ENCODE measurements at places on chromosomes 7 and 10.

- no peak for DNase-seq
Observed at GRCh38 chr10:121851786-121852185, 76.0 kb downstream of the ATE1 start.

- DNase-seq: no peak
Observed at GRCh38 chr7:135147341-135147898, 452 bp upstream of the TMEM140 start.

DNA sequence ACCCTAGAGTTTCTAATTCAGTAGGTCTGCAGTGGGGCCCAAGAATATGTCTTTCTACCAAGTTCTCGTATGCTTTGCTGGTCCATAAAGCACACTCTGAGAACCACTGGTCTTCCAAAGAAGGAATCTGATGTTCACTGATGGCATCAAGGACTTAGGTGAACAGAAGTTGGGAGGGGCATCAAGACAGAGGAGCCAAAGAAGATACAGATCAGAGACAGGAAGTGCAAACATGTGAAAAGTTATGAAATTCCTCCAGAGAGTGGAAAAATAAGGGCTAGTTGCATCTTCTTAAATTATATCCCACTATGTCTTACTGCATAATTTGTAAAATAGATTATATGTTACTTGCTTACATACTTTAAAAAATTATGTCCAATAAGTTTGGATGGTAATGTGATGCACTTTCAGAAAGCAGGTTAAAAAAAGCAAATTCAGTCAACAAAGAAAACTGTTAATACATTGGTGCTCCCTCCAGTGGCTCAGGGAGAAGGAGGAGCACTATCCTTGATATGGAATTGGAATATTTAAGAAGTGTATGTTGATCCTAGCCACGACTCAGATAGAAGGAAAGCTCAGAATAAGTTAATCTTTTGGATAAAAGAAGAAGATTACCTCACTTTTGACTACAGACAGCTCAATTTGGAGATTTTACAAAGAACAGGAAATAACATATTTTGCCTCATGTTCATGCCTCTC lies 35.8 kb downstream of the CREB3L2 start:
- DNase-seq: no peak

- no peak for DNase-seq
Observed at GRCh38 chr10:23419655-23420329, 19.1 kb upstream of the OTUD1 start.

GRCh38 chr10:44253769-44254462 lies 131.0 kb downstream of the CXCL12 start:
- no peak for DNase-seq

DNA sequence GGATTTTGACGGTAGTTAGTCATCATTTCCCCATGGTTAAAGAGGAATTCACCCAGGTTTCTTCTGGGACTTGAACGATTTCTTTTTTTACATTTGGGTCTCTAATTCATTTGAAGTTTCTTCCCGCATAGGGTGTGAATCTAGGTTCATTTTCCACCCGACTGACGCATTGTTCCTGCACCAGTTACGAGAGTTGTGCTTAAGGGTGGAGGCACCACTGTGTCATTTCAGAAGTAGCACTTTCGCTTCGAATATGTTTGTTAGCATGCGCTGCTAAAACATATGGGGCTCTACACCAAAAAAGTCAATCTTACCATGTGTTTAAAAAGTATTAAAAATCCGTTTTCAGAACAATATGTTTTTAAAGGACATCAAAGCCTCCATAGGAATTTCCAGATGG lies 140.3 kb downstream of the VIPR2 start:
- no peak for DNase-seq

- DNase-seq: no peak
Observed at GRCh38 chr7:29811586-29811985, 5.3 kb downstream of the WIPF3 start.

- no peak for DNase-seq
Observed at GRCh38 chr10:6843894-6844650, 264.0 kb upstream of the PRKCQ start.

DNA sequence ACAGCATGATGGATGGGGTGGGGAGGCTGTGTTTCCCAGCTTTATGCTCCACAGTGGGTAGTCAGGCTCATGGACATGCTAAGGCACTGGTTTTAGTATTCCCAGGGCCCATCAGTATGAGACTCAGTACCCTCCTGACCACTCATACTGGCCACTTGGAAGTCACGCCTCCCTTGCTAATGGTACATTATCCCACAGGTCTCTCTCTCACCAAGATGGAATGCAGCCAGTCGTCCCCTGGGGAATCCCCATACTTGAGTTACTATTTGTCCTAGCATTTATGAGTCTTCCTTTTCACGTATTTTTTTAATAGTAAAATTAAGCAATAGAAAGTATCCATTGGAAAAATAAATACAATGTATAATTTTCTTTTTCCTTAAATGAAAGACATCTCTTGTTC lies 80.6 kb upstream of the TBX20 start:
- DNase-seq: no peak

DNA sequence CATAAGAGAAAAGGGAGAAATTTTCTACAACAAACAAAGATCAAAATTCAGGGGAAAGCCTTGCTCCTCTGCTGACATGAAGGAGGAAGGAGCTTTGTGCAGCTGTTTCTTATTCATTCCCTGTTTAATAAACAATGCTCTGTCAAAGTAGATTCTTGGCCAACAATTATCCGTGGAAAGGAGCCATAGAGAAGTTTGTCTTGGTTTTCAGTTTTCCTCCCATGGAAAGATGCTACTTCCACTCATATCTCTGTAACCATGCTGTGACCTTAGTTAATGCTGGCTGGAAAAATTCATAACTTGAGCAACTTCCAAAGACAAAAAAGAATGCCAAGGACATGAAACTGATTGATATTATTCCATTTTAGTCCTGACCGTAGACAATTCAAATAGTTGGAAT lies 8.1 kb downstream of the DDC start:
- no peak for DNase-seq

DNA sequence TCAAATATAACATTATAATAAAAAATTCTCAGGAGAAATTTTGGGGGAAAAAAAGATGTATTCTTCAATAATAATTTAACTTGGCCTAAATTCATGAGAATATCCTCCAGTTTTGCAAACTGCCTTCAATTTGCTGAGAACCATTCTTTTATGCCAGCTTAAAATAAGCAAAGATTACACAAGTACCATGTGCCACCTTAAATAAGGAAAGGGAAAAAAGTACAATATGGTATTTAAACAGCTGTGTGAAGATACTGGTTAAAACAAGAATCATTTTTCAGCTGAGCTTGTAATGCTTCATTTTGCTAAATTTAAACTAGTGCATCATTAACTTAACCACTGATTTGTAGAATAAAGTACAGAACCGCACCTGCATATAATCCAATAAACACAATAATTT lies 217.8 kb downstream of the LRRN3 start:
- no peak for DNase-seq

DNA sequence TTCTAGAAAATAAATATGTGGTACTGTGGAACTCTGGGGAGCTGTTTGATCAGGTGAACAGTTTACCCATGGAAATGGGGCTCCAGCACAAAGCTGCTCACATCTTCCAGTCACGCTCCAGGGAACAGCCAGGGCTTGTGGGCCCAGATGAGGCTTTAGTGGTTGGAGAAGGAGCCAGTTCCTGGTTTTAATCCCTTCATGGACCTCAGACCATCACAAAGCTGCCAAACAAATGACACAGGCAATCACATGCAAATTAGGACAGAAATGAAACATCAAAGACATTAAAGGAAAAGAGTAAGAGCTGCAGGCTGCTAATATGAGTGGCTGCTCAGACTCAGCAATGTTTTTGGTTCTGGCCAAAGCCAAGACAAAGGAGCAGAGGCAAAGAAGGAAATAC lies 2.2 kb upstream of the ATP6V0E2 start:
- no peak for DNase-seq

DNA sequence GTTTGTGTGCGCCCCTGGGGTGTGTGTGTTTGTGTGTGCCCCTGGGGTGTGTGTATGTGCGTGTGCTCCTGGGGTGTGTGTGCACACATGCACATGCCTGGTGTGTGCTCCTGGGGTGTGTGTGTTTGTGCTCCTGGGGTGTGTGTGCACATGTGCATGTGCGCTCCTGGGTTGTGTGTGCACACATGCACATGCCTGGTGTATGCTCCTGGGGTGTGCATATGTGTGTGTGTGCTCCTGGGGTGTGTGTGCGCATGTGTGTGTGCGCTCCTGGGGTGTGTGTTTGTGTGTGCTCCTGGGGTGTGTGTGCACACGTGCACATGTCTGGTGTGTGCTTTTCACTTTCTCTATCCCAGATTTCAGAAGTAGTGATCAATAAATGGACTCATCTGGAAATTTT lies 321.0 kb downstream of the WDR37 start:
- DNase-seq: no peak

DNA sequence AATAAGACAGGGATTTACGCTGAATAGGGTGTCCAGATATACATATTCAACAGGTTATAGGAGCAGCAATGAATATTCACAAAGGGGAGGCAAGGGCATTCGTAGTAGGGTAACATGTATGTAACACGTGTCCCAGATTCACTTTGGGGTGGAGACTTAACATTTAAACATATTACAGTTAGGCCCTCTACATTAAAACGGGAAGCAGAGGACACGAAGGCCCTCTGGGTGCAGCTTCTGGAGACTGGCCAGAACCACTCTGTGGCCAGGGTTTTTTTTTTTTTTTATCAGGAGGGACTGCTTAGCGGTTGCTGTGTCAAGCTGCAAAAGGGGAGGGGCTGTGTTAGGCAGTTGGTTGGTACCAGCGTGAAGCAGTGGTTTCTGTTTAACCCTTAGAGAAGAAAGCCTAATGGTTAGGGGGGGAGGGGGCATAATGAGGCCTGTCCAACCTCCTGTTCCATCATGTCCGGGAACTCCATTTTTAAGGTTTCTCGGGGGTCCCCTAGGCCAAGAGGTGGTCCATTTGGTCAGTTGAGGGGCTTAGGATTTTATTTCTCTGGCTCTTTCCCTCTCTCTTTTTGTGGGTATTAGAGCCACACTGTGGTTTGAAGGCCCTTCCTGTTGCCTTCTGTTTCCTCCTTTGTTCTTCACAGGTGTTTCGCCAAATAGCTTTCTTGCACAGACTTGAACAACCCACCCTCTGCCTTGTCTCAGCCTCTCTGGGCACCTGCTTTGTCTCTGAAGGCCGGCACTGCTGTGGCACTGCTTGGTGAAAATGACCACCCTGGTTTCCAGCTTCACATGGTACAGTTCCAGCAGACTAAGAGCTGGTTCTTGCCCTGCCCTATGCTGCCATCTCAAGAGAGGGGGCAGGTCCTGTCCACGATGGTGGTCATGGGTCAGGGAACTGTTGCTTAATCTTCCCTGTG lies 26.4 kb downstream of the PRF1 start:
- no peak for DNase-seq

GRCh38 chr10:61097026-61097425 lies 153.0 kb upstream of the RHOBTB1 start:
- no peak for DNase-seq

GRCh38 chr10:772227-772637 lies 82.8 kb upstream of the DIP2C start:
- DNase-seq: no peak

- no peak for DNase-seq
Observed at GRCh38 chr10:126634911-126635310, 35.6 kb downstream of the C10orf90 start.

DNA sequence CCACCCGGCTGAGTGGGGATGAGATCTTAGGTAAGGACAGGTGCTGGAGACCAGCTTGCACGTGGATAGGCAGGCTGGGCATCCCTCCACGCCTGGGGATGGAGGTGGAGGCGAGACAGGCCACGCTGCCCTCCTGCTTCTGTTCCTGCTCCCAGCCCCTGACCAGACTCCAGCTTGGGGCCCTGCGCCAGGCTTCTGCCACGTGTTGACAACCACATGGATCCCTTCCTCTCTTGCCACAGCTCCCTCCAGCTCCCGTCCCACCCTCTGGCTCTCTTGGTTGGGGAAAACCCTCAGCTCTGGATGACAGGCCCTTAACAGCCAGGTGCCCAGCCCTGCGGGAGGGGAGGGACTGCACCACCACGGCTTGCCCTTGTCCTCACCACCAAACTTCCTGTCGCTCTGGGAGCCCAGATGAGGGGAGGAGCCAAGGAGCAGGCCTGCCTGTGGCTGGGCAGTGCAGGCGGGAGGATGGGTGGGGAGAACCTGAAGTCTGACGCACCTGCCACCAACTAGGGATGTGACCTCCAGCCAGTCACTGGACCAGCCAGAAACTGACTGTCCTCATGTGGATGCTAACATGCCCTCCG lies 36.0 kb downstream of the KCNH2 start:
- peak; percentile 46 for DNase-seq

GRCh38 chr10:86642021-86642420 lies 12.3 kb upstream of the OPN4 start:
- no peak for DNase-seq

DNA sequence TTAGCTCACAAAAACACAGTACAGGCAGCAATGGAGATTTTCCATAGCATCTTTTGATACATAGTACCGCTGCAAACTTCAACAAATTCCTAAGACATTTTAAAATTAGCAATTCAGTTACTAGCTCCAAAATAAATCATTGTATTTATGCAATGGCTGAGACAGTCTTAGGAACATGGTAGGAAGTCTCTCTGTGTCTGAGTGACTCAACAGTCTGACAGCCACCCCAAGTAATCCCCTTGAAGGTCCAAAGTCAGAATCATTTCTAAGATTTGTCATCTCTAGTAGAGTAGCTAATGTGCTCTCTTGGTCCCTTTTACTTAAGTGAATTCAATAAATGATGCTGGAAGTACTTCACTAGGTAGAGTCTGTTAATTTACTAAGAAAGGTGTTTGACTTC lies 93.8 kb upstream of the NOBOX start:
- no peak for DNase-seq

- no peak for DNase-seq
Observed at GRCh38 chr7:713139-713457, 13.4 kb upstream of the DNAAF5 start.

GRCh38 chr7:123367484-123368122 lies 166.8 kb downstream of the IQUB start:
- DNase-seq: no peak

- DNase-seq: no peak
Observed at GRCh38 chr10:6464862-6465430, 115.1 kb downstream of the PRKCQ start.

- DNase-seq: no peak
Observed at GRCh38 chr10:112639298-112639697, 192.3 kb downstream of the VTI1A start.

DNA sequence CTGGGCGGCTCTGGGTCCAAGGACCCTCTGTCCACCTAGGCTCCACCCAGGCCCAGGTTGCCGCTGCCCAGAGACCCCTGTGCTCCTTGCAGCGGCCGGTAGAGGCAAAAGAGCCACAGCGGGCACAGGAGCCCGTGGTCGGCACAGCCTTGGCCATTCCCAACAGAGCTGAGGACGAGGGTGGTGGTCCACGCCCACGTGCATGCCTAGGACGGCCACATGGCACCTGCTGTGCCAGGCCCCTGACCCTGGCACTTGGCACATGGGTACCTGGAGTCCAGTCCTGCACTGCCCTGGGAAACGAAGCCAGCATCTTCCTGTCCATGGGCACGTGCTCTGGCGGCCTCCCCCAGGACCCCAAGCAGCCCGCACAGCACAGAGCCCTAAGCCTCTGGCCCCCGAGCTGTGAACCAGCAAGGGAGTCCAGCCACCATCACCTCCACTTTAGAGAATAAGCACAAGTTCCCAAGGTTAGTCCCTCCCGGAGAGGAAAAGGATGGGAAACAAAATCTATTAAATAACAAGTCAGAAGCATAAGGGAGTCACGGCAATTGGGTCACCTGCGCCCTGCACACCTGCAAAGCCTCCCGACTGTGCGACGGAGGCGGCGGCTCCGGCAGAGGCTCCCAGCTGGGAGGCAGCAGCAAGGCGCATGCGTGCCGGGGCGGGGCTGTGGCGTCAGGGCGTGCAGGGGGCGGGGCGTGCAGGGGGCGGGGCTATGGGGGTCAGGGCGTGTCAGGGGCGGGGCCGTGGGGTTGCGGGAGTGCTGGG lies 59.1 kb downstream of the STK32C start:
- DNase-seq: no peak

GRCh38 chr10:88493691-88494483 lies 89.2 kb downstream of the RNLS start:
- DNase-seq: no peak
